AG20443 (cell line): ENCODE measurements at places on chromosomes 4 and X.

DNA sequence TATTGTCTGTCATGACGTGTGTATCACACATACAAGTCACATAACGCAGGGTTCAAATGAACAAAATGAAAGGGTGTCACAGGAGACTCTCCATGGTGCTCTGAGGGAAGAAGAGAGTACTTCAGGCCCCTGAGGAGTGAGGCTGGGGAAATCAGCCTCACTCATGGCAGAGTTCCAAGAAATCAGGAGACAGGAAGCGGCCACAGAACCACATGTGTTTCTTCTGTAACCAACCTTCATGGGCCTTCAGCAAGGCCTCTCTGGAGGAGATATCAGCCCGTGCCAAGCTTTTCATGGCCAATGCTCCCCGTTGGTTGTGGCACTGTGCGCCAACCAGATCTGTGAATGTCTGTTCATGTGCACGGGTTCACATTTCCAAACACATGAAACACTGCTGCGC lies 76.0 kb downstream of the NAT8L start:
- no peak for DNase-seq

- DNase-seq: no peak
Measured at GRCh38 chr4:70425306-70425705, 27.6 kb downstream of the OPRPN start.

GRCh38 chr4:14850455-14851097 lies 151.7 kb upstream of the CPEB2 start:
- no peak for DNase-seq

GRCh38 chrX:47170861-47171692 lies 22.6 kb upstream of the UBA1 start:
- no peak for DNase-seq

GRCh38 chrX:23373129-23373804 lies 38.6 kb downstream of the PTCHD1 start:
- peak; percentile 33 for DNase-seq

DNA sequence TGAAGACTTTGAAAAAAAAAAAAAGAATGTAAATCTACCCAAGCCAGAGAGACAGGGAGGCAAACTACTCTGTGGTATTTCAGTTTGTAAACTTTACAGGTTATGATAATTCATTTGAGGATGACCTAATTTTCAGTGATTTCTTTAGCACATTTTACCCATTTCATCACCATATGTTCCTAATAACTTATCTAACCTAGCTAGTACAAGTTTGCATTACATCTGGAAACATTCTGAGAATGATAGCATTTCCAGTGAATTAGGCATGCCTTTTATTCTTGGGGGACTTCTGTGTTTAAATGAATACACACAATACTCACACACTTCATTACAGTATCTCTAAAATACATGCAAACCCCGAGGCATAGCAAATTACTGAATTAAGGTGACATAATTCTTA lies 1055.5 kb downstream of the PCDH18 start:
- no peak for DNase-seq

GRCh38 chr4:40502934-40503333 lies 126.7 kb downstream of the RBM47 start:
- no peak for DNase-seq

DNA sequence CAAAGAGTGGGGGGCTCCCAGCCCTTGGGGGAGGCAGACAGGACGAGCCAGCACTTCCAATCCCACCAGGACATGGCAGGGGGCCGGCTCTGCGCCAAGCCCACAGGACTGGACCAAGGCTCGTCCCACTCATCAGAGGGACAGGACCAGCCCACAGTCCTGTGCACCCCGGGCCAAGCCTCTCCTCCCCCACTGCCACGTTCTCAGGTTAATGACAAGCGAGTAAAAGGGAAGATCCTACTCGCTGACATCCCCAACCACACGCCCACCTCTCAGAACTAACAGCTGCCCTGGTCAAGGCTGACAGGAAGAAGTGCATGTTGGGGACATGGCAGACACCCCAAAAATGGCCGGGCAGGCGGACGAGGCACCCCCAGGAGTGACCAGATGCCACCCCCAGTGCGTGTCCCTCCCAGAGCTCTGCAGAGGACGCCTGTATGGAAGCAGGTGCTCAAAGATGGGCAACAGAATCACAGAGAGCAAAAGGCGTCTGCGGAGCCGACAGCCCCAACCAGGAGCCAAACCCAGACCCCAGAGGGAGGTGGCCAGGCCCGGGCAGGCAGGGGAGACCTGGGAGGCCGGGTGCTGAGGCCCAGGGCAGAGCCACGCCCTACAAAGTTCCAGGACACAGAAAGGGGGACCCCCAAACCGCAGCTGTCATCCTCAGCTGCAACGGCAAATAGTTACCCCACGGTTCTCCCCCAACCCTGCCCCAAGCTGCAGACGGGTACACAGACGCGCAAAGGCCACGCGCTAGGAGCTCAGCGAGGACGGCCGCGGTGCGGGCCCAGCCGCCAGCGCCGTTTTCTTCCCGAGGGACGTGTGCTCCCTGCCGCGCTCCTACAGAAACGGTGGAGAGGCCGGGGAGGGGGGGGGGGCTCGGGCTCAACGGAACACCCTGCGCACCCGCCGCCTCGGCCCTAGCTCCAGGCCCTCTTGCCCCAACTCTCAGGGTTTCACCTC lies 1.7 kb downstream of the CTBP1 start:
- peak; percentile 31 for DNase-seq

DNA sequence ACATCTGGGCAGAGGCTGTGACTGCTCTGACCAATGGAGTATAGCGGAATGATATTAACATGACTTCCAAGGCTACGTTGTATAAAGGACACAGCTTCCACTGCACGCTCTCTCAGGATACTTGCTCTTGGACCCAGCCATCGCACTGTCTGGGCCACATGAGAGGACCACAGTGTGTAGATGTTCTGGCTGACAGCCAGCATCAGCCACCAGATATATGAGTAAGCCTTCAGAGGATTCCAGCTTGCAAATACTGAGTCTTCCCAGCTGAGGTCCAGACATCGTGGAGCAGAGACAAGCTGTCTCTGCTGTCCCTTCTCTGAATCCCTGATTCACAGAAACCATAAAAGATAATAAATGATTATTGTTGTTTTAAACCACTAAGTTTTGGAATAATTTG lies 146.8 kb upstream of the USP9X start:
- peak; percentile 11 for DNase-seq

DNA sequence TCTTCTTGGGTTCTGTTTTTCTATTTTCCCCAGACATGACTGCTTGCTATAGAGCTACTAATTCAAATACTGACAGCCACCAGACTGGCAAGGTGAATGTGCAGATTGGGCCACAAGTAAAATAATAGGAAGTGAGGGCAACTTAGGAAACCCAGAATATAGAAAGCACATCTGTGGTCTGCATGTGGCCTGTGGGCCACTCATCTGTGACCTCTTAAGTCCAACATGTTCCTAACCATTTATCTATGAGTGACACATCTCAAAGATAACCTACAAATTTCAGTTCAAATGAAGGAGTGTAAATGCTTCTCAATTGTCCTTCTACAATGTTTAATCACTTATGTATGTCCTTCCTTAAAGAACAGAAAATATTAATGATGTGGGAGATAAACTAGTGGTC lies 128.9 kb downstream of the REELD1 start:
- DNase-seq: no peak

GRCh38 chrX:19687395-19687794 lies 172.1 kb upstream of the MAP3K15 start:
- no peak for DNase-seq

GRCh38 chr4:173493041-173493440 lies 37.0 kb downstream of the HAND2 start:
- no peak for DNase-seq

GRCh38 chr4:48660347-48660746 lies 119.7 kb downstream of the FRYL start:
- DNase-seq: no peak

GRCh38 chr4:132123870-132124623 lies 1025.0 kb upstream of the PCDH10 start:
- peak; percentile 6 for DNase-seq

GRCh38 chr4:138344054-138344453 lies 101.9 kb upstream of the SLC7A11 start:
- no peak for DNase-seq

- DNase-seq: peak; percentile 16
Measured at GRCh38 chrX:13721819-13722519, 12.5 kb downstream of the TRAPPC2 start.

DNA sequence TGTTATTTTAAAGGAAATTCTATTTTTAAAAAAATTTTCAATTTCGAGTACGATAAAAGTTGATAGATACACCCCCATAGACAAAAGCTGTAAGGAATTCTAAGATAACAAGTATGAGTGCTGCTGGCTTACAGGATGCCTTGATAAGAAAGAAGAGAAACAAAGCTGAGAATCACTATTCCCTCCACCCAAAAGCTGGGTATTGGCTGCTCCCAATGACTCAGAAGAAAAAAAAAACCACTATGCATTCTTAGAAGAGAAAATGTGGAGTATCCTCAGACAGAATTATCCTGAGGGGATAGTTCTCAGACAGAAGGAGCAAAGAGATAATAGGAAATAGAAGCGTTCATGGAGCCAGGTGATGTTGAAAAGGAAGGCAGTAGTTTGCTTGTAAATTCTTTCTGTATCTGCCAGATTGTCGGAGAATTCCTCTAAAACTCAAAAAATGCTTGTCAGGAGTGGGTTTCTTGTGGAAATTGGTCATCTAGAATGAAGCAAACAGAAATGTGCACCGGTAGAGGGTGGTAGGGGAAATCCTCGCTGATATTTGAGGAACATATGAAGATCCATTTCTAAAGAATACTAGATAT lies 217.5 kb upstream of the ADAMTS3 start:
- no peak for DNase-seq

DNA sequence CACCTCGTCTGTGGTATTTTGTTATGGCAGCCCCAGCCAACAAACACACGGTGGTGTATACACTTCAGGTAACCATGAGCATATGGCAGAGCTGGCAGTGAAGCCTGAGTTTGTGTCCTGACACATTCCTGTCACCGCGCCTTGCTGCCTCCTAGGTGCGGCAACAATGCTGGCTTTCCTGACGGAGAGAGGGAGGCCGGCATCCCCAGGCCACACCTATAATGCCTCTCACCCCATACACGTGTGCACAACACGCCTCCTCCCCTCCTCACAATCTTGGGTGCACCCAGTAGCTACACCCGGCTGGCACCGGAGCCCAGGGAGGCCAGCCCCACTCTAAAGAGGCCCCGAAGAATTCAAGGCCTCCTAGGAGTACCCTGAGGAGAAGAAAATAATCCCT lies 158.5 kb downstream of the NSUN7 start:
- no peak for DNase-seq

DNA sequence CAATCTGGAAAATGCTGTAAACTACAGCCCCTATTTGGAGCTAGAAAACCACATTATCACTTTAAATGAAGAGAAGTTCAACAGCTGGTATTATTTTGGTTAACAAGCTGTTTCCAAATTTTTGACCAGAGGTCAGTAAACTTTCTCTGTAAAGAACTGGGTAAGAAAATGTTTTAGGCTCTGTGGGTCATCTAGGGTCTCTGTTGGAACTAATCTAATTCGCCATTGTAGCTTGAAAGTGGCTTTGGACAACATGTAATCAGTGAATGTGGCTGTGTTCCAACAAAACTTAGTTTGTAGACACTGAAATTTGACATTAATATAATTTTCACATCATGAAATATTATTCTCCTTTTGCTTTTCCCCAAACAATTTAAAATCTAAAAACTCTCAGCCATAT lies 25.8 kb upstream of the RNF150 start:
- no peak for DNase-seq

DNA sequence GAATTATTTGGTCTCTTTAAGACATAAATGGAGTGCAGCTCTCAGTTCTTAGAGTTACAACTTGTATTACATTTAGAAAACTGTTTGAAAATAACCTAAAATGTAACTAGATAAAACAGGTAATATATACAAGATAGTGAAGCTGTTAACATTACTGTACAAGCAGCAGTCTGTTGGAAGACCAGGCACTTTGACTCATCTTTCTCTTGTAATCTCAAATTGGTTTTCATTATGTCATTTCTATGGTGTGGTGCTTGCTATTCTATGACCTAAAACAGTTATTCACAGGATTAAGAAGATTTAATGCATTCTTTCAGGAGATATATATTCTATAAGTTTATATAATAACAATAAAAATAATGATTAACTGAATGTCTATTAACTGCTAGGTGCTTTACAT lies 282.5 kb upstream of the PITX2 start:
- DNase-seq: no peak

DNA sequence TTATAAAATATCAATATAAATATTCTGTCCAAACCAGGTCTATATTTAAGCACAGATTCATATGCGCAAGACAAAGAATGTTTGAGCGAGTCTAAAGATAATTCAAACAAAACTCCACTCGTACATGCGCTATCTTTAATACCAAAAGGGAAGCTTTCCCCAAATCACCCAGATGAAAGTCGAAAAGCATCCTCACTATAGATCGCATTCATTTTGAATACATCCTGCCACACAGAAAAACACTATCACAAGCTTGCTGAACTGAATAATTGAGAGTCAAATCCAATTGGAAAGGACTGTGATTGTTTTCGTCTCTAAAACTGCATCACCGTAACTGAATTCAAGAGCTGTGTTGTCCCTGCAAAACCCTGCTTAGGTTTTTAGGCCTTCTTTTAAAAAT lies 685 bp downstream of the TASL start:
- no peak for DNase-seq
